ENCODE measurements at places on chromosomes 5 and 9.

- no peak for DNase-seq
Observed at GRCh38 chr9:125992557-125992956, 245.4 kb downstream of the PBX3 start.

- DNase-seq: no peak
Observed at GRCh38 chr5:17436761-17437221, 61.2 kb upstream of the TAF11L2 start.

GRCh38 chr5:150164211-150164980 is 2.2 kb upstream of the CDX1 start:
- no peak for DNase-seq

- no peak for DNase-seq
Observed at GRCh38 chr9:70484232-70485130, 70.0 kb upstream of the KLF9 start.

- DNase-seq: no peak
Observed at GRCh38 chr5:36447776-36448175, 146.1 kb upstream of the RANBP3L start.

- DNase-seq: no peak
Observed at GRCh38 chr9:131728546-131728910, 11.3 kb downstream of the RAPGEF1 start.

DNA sequence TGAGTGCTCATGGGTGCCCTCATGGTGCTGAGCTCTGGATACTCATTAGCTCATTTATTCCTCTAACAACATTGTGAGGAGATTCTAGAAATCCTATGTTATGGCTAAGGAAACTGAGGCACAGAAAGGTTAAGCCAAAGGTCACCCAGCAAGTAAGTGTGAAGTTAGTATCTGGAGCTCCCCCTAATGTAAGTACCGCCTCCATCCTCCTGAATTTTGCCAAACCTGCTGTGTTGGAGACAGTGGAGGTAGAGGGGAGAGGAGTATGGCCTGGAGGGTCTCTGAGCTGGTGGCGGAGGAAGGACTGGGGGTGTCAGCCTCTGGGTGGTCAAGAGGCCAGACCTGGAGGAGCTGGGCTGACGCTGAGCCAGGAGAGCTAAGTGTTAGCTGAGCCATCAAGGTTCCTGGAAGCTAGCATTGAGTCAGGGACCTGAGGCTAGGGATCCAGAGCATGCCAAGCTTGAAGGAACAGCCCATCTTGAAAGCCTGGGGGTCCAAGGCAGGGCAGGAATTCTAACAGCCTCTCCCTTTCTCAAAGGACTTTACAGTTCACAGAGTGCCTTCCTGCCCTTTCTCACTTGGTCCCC is 114.8 kb downstream of the RGS3 start:
- DNase-seq: no peak

- DNase-seq: no peak
Observed at GRCh38 chr5:127863161-127863560, 160.0 kb downstream of the CCDC192 start.
